ENCODE measurements at places on chromosomes 4 and X. TPM values are rescaled to one million over a fixed set of nuclear protein-coding genes. Genes with fewer than 3 reads are reported as not detected.

GRCh38 chrX:40177942-40178715, 80.4 kb upstream of the BCOR start:
- no peaks in the 10 kb centered on the region for H3K27me3 ChIP-seq
- no peak overlapping the region for H3K4me3 ChIP-seq
- H3K36me3 ChIP-seq: no peaks in the 10 kb centered on the region
- no peak overlapping the region for H3K27ac ChIP-seq

DNA sequence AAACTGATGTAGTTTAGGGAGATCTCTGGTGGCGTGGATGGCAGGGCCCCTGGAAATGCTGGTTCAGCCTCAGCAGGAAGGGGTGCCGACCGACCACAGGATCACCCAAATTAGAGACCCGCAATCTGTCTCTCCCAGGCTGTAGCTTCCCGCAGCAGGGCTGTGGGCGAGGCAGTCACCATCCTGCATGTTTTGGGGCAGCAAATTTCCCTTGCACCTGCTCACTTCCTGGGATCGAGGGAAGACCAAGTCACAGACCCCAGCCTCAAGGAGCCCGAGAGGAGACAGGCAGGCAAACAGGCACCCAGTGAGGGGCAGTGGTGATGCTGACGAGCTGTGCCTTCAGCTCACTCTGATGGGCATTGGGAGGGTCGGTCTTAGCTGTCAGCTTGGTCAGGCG, 21.2 kb upstream of the GPR78 start:
- no peak overlapping the region for H3K4me3 ChIP-seq
- H3K27me3 ChIP-seq: no peaks in the 10 kb centered on the region
- no peak overlapping the region for H3K27ac ChIP-seq
- peaks cover 22% of the 10 kb centered on the region for H3K4me1 ChIP-seq

CENPVL2 gene
- not detected for total RNA-seq

CRLF2 gene
- total RNA-seq: not detected

Data from GM23248 (cell line).